GM06990 (cell line): ENCODE measurements at places on chromosomes 5 and 9.

GRCh38 chr9:8391132-8391531 is 591.6 kb upstream of the DMAC1 start:
- no peak for DNase-seq

GRCh38 chr5:83518319-83519061 is 46.9 kb downstream of the VCAN start:
- DNase-seq, result no peak

- DNase-seq, result no peak
These were observed 69.4 kb upstream of the ENTREP1 start for GRCh38 chr9:69255591-69255990.

- no peak for DNase-seq
These were observed 230.9 kb upstream of the NFIL3 start for GRCh38 chr9:91654527-91654926.

DNA sequence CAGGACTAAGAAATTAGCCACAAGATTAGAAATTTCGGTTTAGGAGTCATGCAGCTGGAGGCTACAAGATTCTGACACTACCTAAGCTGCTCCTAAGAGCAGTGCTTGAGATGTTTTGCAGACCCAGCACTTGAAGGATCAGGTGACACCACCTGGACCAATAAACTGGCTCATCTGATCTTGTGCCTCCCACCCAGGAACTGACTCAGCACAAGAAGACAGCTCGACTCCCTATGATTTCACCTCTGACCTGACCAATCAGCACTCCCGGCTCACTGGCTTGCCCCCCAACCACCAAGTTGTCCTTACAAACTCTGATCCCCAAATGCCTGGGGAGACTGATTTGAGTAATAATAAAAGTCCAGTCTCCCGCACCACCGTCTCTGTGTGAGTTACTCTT is 170.4 kb downstream of the TTC39B start:
- no peak for DNase-seq

DNA sequence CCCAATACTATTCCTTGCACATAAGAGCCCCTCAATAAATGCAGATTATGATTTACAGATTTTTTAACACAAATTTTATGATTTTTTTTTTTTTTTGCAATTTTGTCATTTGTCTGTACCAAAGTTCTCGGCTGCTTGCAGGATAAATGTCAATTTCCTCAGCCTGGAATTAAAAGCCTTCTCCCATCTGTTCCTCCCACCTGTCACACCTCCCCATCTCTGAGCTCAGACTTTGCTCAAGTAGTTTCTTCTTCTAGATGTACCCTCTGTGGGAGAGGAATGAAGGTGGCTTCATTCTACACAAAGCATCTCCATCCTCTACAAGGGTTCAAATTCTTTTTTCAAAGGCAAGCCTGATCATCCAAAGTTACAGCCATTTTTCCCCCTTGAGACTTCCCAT is 153.7 kb upstream of the GRAMD2B start:
- no peak for DNase-seq

DNA sequence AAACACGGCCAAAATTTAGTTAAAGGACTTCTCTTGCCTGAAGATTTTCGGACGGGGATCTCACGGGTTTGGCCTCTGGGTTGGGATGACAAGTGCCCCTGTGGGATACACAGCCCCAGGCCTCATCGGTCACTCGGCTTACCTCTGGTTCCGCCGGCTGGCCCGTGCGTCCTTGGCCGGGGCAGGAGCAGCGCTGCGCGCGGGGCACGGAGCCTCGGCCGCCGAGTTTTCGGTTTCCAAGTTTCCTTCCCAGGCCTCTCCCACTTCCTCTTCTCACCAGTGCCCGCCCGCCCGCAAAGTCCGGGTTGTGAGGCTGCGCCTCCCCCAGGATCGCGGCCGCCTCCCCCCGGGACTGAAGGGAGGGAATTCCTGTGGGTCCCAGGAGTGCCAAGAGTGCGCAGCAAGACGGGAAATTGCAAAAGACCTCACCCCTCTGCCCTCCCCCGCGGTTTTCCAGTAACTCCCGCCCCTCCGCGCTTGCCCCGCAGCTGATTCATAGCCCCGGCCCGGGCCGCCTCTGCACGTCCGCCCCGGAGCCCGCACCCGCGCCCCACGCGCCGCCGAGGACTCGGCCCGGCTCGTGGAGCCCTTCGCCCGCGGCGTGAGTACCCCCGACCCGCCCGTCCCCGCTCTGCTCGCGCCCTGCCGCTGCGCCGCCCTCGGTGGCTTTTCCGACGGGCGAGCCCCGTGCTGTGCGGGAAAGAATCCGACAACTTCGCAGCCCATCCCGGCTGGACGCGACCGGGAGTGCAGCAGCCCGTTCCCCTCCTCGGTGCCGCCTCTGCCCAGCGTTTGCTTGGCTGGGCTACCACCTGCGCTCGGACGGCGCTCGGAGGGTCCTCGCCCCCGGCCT is at the start of gene OSMR:
Gene OSMR, plus strand, starts transcription at position 487 of the 853 bp plus-strand sequence. CDS start 23,033 bp downstream, outside the sequence.
- no peak for DNase-seq

DNA sequence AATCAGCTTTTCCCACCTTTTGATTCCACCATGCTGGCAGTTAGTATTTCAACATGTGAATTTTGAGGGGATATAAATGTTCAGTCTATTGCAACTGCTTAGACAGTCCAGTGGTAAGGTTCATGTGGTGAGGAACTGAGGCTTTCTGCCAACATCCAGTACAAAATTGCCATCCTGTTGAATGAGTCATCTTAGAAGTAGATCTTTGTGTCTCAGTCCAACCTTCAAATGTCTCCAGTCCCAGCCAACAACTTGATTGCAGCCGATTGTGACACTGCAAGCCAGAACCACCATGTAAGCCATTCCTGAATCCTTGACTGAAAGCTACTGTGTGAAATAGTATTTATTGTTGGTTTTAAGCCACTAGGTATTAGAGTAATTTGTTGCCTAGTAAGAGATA is 331.5 kb upstream of the GRIN3A start:
- no peak for DNase-seq

DNA sequence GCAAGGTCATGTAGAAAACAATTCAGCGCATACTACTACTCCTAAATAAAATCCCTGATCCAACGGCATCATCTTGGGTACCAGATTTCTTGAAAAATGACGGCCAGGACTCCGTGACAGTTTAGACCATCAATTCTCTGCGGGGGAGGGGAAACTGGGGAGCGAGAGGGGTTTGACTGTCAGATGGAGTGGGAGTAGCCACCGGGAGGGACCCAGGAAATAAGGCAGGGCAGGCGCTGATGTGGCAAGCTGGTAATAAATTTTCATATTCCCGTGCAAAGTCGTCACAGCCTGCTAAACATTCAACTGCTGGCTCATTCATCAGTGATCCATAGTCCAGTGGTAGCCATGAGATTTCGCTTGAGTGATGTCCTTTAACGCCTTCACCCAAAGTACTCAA is 457 bp upstream of the CDH18 start:
- DNase-seq, result no peak

DNA sequence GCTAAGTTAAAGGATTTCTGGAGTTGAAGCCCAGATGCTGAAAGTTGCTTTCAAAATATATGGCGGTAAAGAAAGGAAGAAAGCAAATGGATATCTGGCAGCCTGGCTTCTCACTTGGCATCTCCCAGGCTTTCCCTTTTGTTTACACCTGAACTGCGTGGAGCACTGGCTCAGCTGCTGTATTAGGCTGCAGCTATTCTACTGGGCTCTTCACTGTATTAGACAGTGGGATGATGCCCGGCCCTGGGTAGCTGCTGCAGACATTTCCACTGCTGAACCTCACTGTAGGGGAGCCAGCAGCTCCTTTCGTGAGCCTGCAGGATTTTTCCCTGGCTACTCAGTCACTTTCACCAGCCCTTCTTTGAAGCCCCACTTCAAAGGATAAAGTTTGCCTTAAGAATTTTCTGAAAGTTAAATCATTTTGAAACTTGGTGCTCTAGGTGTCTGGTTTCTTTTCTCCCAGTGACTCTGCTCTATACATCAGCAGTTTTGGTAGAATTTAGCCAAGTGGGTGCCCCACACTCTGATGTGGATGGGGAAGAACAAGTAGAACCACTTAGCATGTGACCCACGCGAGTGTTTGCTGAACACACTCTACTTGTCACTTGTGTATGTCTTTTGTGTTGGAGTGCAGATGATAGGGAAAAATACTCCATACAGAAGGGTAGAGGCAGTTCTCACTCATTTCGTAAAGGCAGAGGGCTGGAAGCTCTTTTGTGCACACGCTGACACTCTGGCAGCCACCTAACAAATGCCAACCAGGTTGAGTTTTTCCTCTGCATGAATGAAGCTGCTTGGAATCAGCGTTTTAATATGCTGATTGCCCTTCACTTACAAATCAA is 49.9 kb downstream of the C9orf152 start:
- DNase-seq, result no peak

DNA sequence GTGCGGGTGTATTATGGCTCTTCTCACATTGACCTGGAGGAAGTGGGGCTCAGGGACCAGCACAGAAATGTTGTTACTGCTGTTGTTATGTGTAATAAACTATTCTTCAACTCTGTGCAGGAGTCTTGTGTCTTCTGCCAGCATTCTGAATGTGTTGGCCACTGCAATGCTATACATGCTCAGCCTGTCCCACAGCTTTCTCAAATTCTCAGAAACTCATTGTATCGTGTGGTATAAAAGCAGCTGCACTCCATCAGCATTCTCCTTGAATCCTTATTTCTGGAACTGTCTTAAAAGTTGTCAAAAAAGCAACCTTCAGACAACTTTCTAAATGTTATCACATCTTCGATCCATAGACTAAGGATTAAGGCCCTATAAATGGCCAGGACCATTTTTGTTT is 72.0 kb downstream of the ZNF474 start:
- DNase-seq, result no peak
